ENCODE measurements at places on chromosomes 5 and 9. TPM values are rescaled to one million over a fixed set of nuclear protein-coding genes. Genes with fewer than 3 reads are reported as not detected.

DNA sequence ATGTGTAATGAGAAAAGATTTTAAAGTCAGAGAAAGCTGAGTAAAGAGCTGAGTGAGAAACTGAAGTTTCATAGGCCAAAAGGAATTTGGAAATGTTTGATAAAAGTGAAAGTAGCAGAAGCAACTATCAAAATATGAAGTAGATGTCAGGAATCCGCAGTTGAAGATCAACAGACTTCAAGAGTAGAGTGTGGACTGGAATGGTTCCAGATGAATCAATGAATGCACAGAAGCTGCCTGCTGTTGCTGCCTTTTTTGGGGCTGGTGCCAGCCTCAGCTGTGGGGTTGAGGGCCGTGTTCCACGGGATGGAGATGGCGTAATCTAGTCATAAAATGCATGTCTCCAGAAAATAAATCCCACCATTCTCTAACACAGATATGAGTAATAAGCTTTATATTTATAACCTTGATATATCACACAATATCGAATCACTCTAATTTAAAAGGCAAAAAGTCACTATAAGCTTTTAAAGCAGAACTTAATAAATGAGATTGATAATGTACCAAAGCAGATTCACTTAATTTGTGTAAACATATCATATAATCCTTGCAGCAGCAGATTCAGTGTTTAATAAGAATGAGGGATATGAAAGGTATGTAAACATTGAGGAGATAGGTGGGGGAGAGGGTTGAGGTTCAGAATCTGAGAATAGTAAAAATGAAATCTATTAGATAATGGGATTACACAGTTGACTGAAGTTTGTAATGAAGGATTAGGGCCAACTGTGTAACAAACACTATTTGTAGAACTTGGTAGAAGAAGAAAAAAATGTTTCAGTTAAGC is 652.3 kb upstream of the FTMT start:
- no peak for DNase-seq

DNA sequence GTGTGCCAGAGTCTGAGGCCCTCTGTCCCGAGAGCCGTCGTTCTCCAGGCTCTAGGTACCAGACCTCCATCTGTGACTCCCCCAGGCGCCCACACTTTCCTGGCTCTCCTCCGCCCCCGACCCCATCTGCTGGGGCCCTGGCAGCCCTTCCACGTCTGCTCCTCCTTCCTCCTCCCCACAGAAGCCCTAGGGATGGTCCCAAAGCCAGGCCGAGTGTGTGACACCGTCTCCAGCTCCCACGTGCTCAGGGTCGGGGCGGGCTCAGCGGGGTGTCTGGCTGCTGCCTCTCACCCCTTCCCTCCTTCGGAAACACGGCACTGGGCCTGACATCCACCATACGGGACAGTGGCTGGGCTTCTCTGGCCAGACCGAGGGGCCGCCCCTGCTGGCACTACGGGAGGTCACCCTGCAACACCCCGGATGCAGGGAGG is 20.5 kb upstream of the SLC6A19 start:
- DNase-seq, result no peak

- no peak for DNase-seq
These were observed 707 bp downstream of the RMND5B start for GRCh38 chr5:178131446-178131996.

GRCh38 chr9:14203356-14204056 is 110.4 kb downstream of the NFIB start:
- DNase-seq, result no peak

The EGFLAM gene
- 9.1 TPM for total RNA-seq

- DNase-seq, result no peak
These were observed 30.5 kb downstream of the TSSK1B start for GRCh38 chr5:113404269-113404668.

DNA sequence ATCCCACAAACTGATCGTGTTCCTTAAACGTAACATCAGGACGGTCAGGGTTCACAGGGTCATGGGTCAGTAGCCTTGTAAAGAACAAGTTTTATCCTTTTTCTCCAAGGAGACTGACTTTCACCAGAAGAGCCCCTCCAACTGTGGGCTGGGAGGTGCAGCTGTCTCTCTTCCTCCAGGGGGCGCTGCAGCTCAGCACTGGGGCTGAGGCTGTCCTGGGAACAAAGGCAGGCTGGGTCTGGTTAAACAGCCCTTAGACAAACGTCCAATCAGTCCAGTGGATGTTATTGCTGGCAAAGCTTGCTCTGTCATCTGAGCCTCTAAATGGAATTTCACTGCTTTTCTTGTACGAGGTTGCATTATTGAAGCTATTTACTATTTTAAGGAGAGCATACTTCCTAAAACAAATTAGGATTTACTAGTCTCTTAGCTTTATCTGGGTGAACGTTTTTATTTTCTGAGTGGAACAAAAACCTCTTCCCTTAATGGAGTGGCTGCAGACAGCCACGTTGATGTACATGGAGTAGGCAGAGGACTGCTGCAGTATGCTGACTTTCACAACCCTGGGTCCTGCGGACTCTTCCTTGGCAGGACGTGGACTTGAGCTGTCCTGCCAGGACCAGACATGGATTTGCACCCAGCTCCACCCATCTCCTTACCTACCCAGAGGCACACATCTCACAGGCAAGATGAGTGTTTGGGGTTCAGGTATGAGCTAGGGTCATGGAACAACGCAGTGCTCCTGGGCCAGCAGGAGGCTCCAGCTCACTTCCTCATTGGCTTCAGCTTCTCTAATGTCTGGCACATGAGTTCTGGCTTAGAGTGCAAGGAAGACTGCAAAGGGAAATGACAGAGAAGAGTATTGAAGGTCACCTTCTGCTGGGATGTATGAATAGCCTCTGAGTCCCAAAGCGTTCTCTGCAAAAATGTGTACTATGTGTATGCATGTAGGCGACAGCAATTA is 7.8 kb downstream of the EXOSC2 start:
- peak; percentile 94 for DNase-seq

GRCh38 chr5:117318528-117318927 is 743.9 kb upstream of the SEMA6A start:
- no peak for DNase-seq

The DPM2 gene
- 59.1 TPM for total RNA-seq

- no peak for DNase-seq
These were observed 201.9 kb downstream of the NR3C1 start for GRCh38 chr5:143201589-143201988.

DNA sequence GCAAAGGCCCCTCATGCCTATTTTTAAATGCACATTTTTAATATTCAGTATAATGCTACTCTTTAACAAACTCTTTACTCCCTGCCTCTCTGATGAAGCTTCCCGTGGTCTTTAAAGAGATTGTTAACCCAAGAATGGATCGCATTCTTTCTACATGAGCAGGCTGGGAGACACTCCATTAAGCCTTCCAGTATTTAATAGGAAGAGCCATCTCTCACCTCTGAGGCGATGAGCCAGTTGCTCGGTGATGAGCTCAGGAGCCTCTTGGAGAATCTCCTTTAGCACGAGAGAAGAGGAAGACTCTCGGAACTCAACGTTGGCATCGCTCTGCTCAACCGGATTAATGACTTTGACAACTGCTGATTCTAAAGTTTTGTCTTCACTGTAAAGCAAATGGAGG is 59.6 kb downstream of the PRUNE2 start:
- DNase-seq, result no peak

DNA sequence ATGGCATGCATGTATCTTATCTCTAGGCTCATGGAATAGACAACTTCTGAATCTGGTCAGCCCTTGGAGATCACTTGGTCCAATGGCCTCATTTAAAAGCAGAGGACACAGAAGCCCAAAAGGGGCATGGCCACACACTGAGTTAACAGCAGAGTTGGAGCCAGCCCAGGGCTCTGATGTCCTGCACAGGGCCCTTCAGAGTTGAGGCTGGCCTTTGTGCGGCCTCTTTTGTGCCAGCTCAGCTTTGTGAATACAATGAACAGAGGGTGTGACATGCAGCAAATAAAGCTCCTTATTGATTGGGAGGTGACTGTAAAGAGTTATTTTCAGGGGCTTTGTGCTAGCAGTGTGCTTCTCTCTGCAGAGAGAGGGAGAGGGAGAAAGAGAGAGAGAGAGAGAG is 150.1 kb upstream of the STK32A start:
- peak; percentile 45 for DNase-seq

- DNase-seq, result no peak
These were observed 74.0 kb upstream of the SMIM23 start for GRCh38 chr5:171711571-171711970.

DNA sequence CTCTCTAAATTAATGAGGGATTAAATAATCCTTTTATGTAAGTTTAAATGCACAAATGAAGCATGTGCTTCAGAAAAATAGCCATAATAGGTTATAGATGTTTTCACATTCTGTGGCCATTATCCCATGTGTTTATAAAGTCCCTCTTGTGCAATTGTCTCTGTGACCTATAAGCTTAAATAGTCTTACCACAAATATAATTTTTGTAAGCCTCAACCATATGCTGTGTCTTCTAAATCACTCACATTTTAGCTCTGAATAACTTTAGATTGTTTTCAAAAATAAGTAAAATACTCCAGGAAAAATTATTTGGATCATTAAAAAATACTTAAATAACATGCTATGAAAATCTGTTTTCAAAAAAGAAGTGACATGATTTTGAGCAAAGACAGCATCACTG is 1894.7 kb downstream of the MAT2B start:
- DNase-seq, result no peak

- no peak for DNase-seq
These were observed 26.1 kb downstream of the POU5F2 start for GRCh38 chr5:93715327-93715726.

The ST8SIA4 gene
- 5.9 TPM for total RNA-seq

- no peak for DNase-seq
These were observed 75.3 kb downstream of the COL23A1 start for GRCh38 chr5:178514851-178515418.

DNA sequence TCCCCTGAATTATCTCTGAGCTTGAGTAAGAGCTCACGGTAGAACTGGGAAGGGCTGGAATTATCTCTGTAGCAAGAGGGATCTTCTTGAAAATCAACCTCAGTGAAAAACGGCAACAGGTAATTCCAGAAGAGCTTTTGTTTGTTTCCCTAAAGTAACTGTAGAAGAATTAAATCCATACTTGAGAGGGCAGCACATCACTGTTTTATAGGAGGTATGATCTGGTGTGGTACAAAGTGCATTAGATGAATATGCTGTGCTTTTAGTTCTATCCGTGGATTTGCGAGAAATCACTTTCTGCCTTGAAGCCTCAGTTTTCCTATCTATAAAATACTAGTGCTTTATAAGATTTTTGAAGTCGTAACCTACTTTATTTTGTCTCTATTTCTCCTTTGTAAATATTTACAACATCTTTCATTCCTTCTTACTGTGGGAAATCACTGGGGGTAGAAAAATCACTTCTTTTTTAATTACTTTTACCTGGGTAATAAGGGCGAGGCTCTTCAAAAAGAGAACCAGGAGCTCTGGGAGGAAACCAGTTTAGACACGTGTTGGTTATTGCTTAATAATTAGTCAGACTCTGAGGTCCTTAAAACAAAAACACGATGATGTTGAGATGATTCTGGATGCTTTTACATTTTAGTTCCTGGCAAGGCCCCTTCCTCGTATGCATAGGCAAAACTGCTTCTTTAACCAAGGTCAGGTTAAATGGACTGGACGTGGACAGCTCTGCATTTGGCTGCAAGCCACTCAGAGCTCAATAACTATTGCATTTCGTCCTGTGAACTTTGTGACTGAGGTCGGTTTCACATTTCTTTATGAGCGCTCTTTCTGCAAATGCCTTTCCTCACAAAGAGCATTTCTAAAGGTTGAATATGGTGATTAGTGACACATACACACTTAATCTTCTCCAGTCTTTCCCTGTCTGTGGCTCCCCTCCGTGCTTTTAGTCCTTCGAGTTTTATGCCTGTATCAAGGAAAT is 376.1 kb downstream of the BRINP1 start:
- DNase-seq, result no peak

The CDHR2 gene
- total RNA-seq, result not detected

GRCh38 chr5:180658774-180659564 is 9.6 kb upstream of the FLT4 start:
- no peak for DNase-seq

The GCNT1 gene
- 1.6 TPM for total RNA-seq

DNA sequence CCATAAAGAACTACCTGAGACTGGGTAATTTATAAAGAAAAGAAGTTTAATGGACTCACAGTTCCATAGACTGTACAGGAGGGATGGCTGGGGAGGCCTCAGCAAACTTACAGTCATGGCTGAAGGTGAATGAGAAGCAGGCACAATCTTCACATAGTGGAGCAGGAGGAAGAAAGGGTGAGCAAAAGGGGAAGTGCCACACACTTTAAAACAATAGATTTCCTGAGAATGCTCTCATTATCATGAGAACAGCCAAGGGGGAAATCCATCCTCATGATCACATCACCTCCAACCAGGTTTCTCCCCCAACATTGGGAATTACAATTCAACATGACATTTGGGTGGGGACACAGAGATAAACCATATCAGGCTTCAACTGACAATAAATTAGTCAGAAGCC is 664.9 kb downstream of the TAF11L14 start:
- no peak for DNase-seq

DNA sequence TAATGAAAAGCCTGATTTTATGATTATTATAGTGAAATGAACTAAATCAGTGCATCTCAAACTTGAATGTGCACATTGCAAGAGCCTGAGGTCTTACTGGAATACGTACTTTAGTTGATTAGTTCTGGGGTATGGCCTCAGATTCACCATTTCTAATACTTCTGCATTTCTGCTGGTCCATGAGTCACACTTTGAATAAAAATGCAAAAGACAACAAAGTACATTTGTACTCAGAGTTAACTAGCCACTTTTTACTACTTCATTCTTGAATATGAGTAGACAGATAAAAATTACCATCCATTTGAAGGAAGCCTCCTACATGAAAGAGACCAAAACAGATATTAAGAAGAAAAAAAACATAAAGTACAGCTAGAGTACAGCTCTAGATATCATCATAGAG is 27.1 kb upstream of the PRR16 start:
- no peak for DNase-seq

DNA sequence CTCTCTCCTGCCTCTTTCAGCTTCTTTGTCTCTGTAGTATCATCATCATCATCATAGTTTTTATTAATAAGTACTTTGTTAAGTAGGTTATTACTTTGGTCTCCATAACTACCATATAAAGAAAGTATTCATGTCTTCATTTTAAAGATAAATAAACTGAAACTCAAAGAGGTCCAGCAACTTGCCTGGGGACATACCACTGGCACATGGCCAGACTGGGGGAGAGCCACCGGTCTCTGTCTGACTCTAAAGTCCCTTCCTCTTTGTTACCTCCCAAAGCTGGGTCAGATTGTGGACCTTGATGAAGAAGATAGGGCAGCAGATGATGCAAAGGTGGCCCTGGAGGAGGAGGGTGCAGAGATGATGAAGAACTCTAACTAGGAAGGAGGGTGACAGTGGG is 8.5 kb downstream of the CDX1 start:
- DNase-seq, result no peak

DNA sequence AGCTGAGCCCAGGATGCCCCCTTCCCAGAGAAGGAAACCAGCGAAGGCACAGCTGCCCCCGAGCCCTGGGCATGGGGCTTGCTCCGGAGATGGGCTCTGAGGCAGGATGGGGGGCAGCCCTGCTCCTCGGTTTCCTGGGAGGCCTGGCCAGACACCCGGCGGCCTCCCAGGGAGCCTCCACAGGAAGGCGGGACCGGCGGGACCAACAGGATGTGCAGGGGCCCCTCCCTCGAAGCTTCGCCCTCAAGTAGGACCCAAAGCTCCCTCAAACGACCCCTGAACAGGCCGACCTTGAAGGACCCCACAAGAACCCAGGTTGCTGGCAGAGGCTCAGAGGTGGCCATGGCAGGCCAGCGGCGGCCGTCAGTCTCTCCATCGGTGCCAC is 11.7 kb downstream of the EXD3 start:
- DNase-seq, result no peak

The SLC6A18 gene
- total RNA-seq, result not detected

The BHMT gene
- total RNA-seq, result not detected

The GEMIN5 gene
- 34.3 TPM for total RNA-seq

All from neural crest cell (in vitro differentiated cells).